HCT116 (cell line): ENCODE measurements at places on chromosomes 12 and 14.

DNA sequence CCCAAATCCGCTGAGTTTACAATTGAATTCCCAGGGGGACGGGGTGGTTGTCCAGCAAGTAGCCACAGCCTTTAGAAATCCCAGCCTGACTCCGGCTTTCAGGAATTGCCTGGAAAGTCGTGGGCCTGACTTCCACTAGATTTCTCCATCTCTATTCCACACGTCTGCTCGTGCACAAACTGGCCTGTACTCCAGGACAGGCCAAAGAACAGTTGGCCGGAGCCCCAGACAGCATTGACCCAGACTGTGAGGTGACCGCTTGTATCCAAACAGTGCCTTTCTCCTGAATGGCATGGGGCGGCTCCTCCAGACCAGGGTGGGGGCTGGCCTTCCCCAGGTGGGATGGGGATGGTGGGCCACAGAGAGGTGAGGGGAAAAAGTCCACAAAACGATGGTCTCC, 62.2 kb downstream of the KDM2B start:
- no peak overlapping the region for H3K27ac ChIP-seq
- no peak for DNase-seq

- no peaks in the 10 kb centered on the region for H3K4me1 ChIP-seq
- no peak overlapping the region for H3K4me3 ChIP-seq
- H3K27ac ChIP-seq: no peak overlapping the region
- H3K27me3 ChIP-seq: no peaks in the 10 kb centered on the region
- H3K36me3 ChIP-seq: no peaks in the 10 kb centered on the region
Observed at GRCh38 chr12:25364529-25365339, 114.0 kb upstream of the KRAS start.

DNA sequence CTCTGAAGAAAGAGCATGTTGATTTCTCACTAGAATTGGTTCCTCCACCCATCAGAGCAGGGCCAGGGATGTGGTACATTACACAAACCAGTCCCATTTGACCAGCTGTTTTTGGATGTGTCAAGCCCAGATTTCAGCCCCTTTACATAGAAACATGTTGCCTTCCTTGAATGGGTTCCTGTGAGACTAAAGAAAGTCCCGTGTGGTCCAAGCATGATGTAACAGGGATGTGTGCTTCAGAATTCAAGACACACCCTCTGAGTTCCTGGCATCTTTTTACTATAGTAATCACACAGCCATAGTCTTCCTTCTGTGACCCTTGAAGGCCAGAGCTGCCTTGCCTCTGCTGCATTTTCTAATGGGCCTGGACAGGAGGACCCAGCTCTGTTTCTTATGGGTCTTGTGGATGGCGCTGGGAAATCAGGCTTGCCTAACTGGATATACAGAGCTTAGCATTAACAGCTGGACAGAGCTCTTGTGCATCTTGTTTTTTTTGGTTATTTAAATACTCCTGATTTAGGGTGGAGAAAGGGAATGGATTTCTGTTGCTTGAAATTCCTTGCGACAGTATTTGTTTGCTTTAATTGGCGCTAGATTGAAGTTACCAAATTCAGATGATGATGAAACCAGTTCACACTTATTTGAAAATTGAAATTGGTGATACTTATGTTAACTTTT, 341.0 kb downstream of the ZFP36L1 start:
- peaks cover 9% of the 10 kb centered on the region; the same call in 1 of the 2 replicates for H3K4me1 ChIP-seq
- H3K27me3 ChIP-seq: no peaks in the 10 kb centered on the region
- H3K36me3 ChIP-seq: no peaks in the 10 kb centered on the region
- no peak overlapping the region for H3K27ac ChIP-seq

DNA sequence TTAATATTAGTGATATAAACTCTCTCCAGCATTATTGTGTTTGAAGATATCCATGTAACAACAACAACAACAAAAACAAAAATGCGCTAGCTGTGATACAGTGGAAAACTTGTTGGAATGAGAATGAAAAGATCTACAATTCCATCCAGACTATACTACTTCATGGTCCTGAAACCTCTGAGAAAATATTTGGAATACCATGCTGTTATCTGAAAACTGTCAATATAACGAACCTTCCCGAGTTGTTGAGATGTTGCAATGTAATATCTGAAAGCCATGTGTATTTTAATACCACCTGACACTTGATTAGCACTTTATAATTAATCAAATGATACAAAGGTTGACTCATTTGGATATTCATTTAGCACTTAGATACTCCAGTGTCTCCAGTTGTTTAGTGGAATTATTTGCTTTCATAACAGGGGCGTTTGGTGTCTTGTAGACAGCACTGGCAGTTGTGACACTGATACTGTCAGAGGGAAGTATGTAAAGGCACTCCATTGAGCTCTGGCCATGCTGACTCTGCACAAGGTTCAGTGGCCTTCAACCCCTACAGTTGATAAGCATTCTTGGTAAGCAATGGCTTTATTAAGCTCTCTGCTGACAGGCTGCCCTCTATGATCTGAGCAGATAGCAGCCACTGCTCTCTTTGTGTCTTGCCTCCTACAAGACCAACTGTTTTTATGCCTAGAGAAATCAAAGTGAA, 447.1 kb upstream of the SEL1L start:
- H3K27ac ChIP-seq: no peak overlapping the region
- H3K4me1 ChIP-seq: no peaks in the 10 kb centered on the region

DNA sequence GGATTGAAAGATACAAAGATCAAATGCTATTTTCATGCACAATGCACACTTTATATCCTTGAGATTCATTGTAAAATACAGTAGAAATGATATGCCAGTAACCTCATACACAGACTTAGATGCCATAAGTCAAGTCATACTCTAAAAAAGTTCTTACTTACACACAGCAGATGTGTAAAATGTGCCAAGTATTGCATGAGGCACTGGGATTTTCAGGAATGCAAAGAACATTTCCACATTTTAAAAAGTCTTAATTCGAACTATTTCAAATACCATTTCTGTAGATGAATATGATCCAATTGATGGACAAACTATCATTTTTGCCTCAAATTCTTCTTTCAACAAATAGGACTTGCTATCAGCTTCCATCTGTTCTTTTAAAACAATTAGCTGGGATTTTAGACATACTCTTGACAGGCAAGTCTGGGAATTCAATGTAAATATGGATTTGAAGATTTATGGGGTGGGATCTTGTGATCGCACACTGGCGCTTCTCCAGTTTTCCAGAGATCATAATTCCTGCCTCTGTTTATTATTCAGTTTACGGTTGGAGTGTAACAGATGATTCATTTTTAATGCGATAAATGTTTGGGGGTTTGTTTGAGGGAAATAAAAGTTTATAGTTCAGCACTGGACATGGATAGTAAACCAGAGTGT, 183.8 kb downstream of the PAX9 start:
- no peaks in the 10 kb centered on the region for H3K4me1 ChIP-seq
- H3K36me3 ChIP-seq: no peaks in the 10 kb centered on the region
- H3K27me3 ChIP-seq: peaks cover 9% of the 10 kb centered on the region; the same call in 1 of the 2 replicates
- no peak for DNase-seq

- DNase-seq: peak; percentile 16
- H3K36me3 ChIP-seq: no peaks in the 10 kb centered on the region
- H3K27me3 ChIP-seq: no peaks in the 10 kb centered on the region
- no peak overlapping the region for H3K4me3 ChIP-seq
- H3K27ac ChIP-seq: no peak overlapping the region
- H3K4me1 ChIP-seq: peaks cover 24% of the 10 kb centered on the region
Observed at GRCh38 chr14:64983439-64984310, 3.0 kb upstream of the FNTB start.

GRCh38 chr12:107501681-107502080, 183.9 kb upstream of the PWP1 start:
- H3K4me3 ChIP-seq: no peak overlapping the region
- no peaks in the 10 kb centered on the region for H3K27me3 ChIP-seq
- H3K27ac ChIP-seq: no peak overlapping the region
- no peak for DNase-seq
- H3K4me1 ChIP-seq: no peaks in the 10 kb centered on the region

DNA sequence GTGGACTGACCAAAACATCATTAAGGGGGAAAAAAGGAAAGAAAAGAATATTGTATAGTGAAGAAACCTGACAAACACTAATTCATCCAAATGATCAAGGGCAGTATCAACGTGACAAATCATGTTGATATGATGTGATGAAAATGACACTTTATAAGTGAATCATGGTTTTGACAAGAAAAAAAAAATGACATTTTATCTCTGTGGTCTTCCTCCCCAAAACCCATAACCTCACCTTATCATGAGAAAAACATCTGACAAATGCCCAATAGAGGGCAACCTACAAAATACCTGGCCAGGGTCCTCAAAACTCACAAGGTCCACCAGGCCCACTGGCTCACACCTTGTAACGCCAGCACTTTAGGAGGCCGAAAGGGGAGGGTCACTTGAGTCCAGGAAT, 13.8 kb downstream of the TMED10 start:
- peaks cover 4% of the 10 kb centered on the region; the same call in 1 of the 2 replicates for H3K4me1 ChIP-seq
- DNase-seq: no peak
- H3K36me3 ChIP-seq: no peaks in the 10 kb centered on the region
- no peak overlapping the region for H3K4me3 ChIP-seq
- H3K27me3 ChIP-seq: no peaks in the 10 kb centered on the region

DNA sequence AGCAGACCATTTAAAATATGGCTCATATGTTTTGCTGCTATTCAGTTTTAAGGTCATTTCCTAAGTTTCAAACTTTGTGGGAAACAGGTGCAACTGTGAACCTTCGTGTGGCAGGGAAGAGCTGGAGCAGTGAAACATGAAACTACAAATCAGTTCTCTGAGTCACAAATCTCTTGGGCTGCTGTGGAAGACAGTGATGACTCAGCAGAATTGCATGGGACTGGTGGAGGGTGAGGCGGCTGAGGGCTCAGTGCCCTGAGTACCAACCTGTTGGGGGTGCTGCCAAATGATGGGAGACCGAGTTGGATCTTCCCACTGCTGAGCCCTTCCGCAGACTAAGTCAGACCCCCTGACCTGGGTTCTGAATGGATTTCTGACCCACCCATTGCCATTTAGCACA, 8.4 kb upstream of the CALM1 start:
- no peaks in the 10 kb centered on the region for H3K27me3 ChIP-seq
- no peaks in the 10 kb centered on the region for H3K36me3 ChIP-seq
- peaks cover 17% of the 10 kb centered on the region for H3K4me1 ChIP-seq
- H3K27ac ChIP-seq: no peak overlapping the region
- H3K4me3 ChIP-seq: no peak overlapping the region

- no peak overlapping the region for H3K4me3 ChIP-seq
- H3K4me1 ChIP-seq: no peaks in the 10 kb centered on the region
- H3K27ac ChIP-seq: no peak overlapping the region
- no peaks in the 10 kb centered on the region for H3K36me3 ChIP-seq
Observed at GRCh38 chr14:76056128-76056527, 70.6 kb downstream of the IFT43 start.

DNA sequence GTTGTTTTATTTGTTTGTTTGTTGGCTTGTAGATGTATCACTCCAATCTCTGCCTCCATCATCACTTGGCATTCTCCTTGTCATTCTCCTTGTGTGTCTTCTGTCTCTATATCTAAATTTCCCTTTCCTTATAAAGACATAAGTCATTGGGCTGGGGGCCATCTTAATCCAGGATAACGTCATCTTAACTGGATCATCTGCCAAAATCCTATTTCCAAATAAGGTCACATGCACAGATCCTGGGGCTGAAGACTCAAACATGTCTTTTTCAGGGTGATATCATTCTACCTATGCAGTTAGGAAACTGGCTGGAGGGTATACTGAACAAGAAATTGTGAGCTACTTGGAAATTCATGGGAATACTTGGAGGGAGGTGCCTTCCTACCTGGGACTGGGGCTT, 8.7 kb upstream of the CCDC60 start:
- H3K27me3 ChIP-seq: peaks cover 27% of the 10 kb centered on the region
- no peaks in the 10 kb centered on the region for H3K4me1 ChIP-seq
- DNase-seq: no peak
- H3K27ac ChIP-seq: no peak overlapping the region
- no peak overlapping the region for H3K4me3 ChIP-seq

DNA sequence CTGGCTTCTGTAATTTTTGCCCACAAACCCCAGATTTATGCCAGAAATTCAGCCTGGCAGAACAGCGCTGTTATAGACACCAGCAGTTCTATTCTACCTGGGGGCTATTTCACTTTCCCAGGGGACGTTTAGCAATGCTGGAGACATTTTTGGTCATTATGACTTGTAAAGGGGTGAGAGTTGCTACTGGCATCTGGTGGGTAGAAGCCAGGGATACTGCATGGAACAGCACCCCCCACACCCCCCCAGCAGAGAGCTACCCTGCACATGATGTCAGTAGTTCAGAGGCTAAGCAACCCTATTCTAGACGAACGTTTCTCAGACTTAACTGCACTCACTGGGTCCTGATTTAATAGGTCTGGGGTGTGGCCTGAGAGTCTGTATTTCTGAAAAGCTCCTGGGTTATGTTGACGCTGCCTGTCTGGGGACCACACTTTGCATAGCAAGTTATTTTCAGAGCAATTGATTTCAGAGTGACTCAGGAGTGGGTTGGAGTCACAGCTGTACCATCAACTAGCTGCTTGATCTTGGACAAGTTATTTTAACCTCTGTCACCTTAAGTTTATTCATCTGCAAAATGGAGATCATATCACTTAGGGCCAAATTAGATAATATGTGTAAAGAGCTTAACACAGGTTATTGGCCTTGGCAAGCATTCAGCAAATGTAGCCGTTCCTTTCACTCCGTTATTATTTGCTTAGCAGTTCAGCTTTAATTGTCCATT, 48.5 kb downstream of the CHST11 start:
- DNase-seq: no peak
- H3K36me3 ChIP-seq: no peaks in the 10 kb centered on the region
- H3K4me3 ChIP-seq: no peak overlapping the region

GRCh38 chr12:53200458-53201176, 6.4 kb downstream of the ITGB7 start:
- H3K4me1 ChIP-seq: peaks cover 3% of the 10 kb centered on the region; the same call in 1 of the 2 replicates
- no peak overlapping the region for H3K27ac ChIP-seq
- H3K4me3 ChIP-seq: no peak overlapping the region
- no peaks in the 10 kb centered on the region for H3K36me3 ChIP-seq

DNA sequence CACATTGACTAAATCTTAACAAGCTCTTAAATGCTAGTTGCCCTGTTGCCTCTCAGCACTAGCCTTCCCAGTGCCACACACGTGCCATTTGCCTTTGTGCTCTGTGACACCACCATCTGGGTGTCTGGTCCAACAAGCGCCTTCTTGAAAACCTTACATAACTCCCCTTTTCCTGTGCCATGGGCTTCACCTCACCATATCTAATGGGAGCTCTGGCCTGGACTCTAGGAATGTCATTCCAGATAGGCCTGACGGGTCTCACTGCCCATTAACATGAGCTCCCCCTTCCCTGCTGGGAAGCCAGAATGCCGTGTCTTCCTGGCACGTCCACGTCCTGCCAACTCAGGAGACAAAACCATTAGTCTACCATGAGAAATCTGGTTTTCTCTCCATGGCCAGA, 24.4 kb downstream of the SSPN start:
- no peaks in the 10 kb centered on the region for H3K27me3 ChIP-seq
- H3K36me3 ChIP-seq: no peaks in the 10 kb centered on the region; the same call in 1 of the 2 replicates
- DNase-seq: no peak
- no peak overlapping the region for H3K27ac ChIP-seq
- no peak overlapping the region for H3K4me3 ChIP-seq
- no peaks in the 10 kb centered on the region for H3K4me1 ChIP-seq

DNA sequence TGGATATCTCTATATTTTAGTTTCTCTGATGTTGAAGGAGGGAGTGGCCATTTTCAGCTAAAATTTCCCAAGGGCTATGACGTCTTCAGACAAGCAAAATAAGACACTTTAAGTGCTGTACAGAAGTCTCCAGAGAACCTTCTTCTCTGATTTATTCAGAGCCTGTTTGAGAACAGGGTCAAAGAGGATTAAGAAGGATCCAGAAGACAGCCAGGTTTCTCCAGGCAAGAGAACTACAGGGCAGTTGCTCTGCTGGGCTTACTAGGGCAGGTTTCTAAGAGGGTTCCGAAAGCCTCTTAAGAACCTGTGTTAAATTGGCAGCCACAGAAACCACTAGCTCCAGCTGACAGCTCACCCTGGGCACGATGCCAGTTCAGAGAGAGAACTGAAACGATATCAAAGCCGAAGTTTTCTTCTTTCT, 1.2 kb downstream of the MGP start:
- DNase-seq: no peak
- H3K36me3 ChIP-seq: no peaks in the 10 kb centered on the region
- no peak overlapping the region for H3K27ac ChIP-seq
- no peaks in the 10 kb centered on the region; the same call in 1 of the 2 replicates for H3K4me1 ChIP-seq
- no peak overlapping the region for H3K4me3 ChIP-seq
